ENCODE measurements at places on chromosomes 3 and 15.

- no peak for DNase-seq
Observed at GRCh38 chr3:151377768-151378385, 6.7 kb downstream of the P2RY12 start.

DNA sequence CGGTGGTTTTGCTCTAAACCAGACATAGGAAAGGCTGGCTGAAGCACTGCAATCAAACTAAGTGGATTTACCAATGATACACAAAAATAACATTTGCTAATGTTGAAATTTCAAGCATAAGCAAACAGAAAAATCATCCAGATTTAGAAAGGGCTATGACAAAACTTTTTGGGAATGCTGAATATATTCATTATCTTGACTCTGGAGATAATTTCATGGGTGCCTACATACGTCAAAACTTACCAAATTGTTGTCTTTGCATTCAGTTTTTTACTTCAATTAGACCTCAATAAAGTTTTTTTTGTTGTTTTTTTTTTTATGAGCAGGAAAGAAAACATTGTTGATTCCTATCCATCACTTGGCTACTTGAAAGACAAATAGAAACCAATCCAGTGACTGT is 140.8 kb downstream of the NR2E3 start:
- no peak for DNase-seq

DNA sequence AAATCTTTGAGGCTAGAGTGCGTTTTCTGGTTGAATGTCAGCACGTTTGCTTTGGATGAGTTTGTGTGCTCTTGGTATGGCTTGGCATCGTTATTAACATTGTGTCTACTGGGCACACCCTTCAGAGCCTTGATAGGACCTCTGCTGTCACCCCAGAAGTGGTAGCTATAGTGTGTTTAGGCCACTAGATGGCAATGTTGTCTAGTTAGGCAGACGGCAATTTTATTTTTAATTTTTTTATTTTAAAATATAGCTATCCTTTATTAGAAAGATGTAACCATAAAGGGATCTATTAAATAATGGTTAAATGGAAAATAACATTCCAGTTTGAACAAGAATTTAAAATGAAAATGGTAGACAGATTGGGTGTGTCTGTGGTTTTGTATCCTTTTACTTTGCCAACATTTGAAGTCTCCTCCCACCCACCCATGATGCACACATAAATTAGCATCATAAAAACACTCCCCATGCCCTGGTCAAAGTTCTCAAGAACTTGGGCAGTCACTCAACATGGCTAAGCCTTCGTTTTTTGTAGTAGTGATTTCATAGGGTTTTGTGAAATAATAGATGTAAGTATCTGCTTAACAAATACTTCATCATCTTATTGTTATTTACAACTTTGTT is 200.7 kb downstream of the KCNH8 start:
- DNase-seq, result no peak

GRCh38 chr3:89699229-89699628 is 591.8 kb downstream of the EPHA3 start:
- no peak for DNase-seq

Measured in activated CD4-positive, alpha-beta T cell treated with anti-CD3 and anti-CD28 coated beads for 4 hours (primary cell).